DND-41 (cell line): ENCODE measurements at places on chromosomes 3 and 15.

- peaks cover 21% of the 10 kb centered on the region for H3K4me1 ChIP-seq
- H3K27me3 ChIP-seq = no peaks in the 10 kb centered on the region
- H3K4me3 ChIP-seq = no peak overlapping the region
- no peaks in the 10 kb centered on the region for H3K36me3 ChIP-seq
Measured at GRCh38 chr3:27628026-27628750, 93.9 kb downstream of the EOMES start.

- no peak overlapping the region for H3K27ac ChIP-seq
- H3K36me3 ChIP-seq = no peaks in the 10 kb centered on the region
- no peaks in the 10 kb centered on the region for H3K27me3 ChIP-seq
- no peak for DNase-seq
- H3K4me3 ChIP-seq = no peak overlapping the region
- H3K4me1 ChIP-seq = no peaks in the 10 kb centered on the region
Measured at GRCh38 chr3:161691677-161692076, 195.1 kb downstream of the OTOL1 start.

GRCh38 chr3:81816473-81817250, 55.2 kb upstream of the GBE1 start:
- peak overlapping the region; percentile 96 for H3K27ac ChIP-seq
- peaks cover 11% of the 10 kb centered on the region for H3K36me3 ChIP-seq
- no peak overlapping the region for H3K4me3 ChIP-seq
- H3K27me3 ChIP-seq = no peaks in the 10 kb centered on the region
- DNase-seq = peak; percentile 84
- peaks cover 59% of the 10 kb centered on the region for H3K4me1 ChIP-seq

GRCh38 chr3:71080517-71081083, 502.9 kb downstream of the FOXP1 start:
- no peak for DNase-seq
- H3K36me3 ChIP-seq = no peaks in the 10 kb centered on the region; the same call in 1 of the 2 replicates
- H3K27me3 ChIP-seq = no peaks in the 10 kb centered on the region
- H3K27ac ChIP-seq = no peak overlapping the region
- H3K4me1 ChIP-seq = peaks cover 9% of the 10 kb centered on the region; the same call in 1 of the 2 replicates

DNA sequence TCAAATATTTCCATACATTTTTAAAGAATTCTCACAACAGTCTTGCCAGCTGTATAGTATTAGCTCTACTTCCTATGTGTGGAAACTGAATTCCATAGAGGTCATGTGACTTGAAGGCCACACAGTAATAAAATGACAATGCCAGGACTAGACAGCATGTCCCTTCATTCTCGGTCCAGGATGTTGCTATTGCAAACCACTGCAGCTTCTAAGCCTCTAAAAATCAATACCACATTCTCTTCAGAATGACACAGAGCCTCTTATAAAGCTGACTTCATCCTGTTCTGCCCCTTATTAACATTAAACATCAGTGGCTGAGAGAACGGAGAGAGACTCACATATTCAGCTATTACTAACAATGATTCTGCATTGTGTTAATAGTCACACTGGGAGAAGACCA, 240.3 kb upstream of the PEX5L start:
- DNase-seq = no peak
- no peaks in the 10 kb centered on the region for H3K36me3 ChIP-seq
- no peak overlapping the region for H3K27ac ChIP-seq
- no peak overlapping the region for H3K4me3 ChIP-seq
- H3K27me3 ChIP-seq = no peaks in the 10 kb centered on the region
- no peaks in the 10 kb centered on the region for H3K4me1 ChIP-seq

GRCh38 chr3:15387735-15388134, 39.6 kb downstream of the METTL6 start:
- H3K4me3 ChIP-seq = no peak overlapping the region
- no peaks in the 10 kb centered on the region for H3K27me3 ChIP-seq
- no peaks in the 10 kb centered on the region for H3K36me3 ChIP-seq
- DNase-seq = no peak
- peaks cover 27% of the 10 kb centered on the region for H3K4me1 ChIP-seq

- DNase-seq = no peak
- no peak overlapping the region for H3K4me3 ChIP-seq
- no peaks in the 10 kb centered on the region for H3K4me1 ChIP-seq
- H3K27ac ChIP-seq = no peak overlapping the region
- H3K36me3 ChIP-seq = no peaks in the 10 kb centered on the region
Measured at GRCh38 chr3:100245927-100246326, 14.9 kb upstream of the TBC1D23 start.

DNA sequence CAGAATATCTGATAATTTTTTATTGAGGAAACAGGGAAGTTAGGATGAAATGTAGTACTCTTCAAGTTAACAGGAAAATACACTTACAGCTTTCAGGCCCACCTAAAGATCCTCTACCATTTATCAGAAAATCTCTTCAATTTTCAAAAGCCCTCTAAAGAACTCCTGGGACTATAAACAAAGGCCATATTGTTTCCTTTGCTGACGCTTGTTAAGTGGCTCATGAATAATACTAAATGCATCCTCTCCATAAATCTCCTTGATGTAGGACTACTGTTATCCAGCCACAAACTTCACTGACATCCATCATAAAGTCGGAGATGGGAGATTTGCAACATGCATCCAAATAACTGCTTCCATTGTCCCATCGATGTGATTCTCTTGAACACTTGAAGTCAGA, 326.5 kb downstream of the ZIC1 start:
- H3K27me3 ChIP-seq = no peaks in the 10 kb centered on the region
- no peak for DNase-seq
- H3K4me1 ChIP-seq = no peaks in the 10 kb centered on the region
- no peak overlapping the region for H3K4me3 ChIP-seq
- no peaks in the 10 kb centered on the region for H3K36me3 ChIP-seq
- no peak overlapping the region for H3K27ac ChIP-seq

GRCh38 chr3:13491206-13491974, 11.3 kb downstream of the HDAC11 start:
- no peaks in the 10 kb centered on the region; the same call in 1 of the 2 replicates for H3K4me1 ChIP-seq
- H3K36me3 ChIP-seq = no peaks in the 10 kb centered on the region
- no peak overlapping the region for H3K4me3 ChIP-seq

DNA sequence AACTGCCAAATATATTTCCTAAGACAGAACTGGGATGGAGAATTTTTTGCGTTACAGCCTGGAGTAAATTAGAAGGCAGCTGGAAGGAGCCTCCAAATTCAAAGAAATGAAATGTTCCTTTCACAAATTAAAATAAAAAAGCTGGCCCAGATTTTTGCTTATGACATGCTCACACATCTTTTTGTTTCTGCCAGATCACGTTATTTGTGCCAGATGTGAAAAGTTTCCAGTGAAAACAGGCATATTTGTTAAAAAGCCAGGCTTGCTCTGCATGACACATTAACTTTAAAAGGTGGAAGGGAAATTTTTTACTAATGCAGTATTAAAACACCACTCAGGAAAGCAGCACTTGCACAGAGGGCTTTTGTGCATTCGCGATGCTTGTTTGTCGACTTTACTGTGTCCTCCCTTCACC, 23.3 kb upstream of the ACKR4 start:
- peaks cover 19% of the 10 kb centered on the region; the same call in 1 of the 2 replicates for H3K36me3 ChIP-seq
- H3K27me3 ChIP-seq = no peaks in the 10 kb centered on the region
- H3K4me3 ChIP-seq = no peak overlapping the region
- no peak for DNase-seq
- no peaks in the 10 kb centered on the region for H3K4me1 ChIP-seq

DNA sequence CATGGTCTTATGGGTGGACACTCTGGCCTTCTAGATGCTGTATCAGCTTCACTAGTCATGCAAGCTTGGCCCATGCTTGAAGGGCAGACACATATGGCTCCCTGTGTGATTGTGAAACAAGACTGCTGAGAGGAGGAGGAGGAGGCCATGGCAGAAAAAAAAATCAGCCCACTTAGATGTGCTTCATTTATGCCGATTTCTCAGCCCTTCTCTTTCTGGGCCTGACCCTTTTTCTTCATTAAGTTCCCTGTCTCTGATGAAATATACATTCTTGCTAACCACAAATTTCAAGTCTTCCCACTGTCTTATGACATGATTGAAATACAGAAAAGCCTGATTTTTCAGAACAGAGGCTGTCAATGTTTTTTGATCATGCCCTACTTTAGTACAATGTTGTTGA, 213.0 kb upstream of the FEZF2 start:
- H3K27ac ChIP-seq = no peak overlapping the region
- no peak overlapping the region for H3K4me3 ChIP-seq
- H3K36me3 ChIP-seq = no peaks in the 10 kb centered on the region
- no peaks in the 10 kb centered on the region for H3K4me1 ChIP-seq

- H3K4me3 ChIP-seq = no peak overlapping the region
- H3K27ac ChIP-seq = no peak overlapping the region
- no peak for DNase-seq
- H3K36me3 ChIP-seq = no peaks in the 10 kb centered on the region
- H3K4me1 ChIP-seq = no peaks in the 10 kb centered on the region
- peaks cover 3% of the 10 kb centered on the region for H3K27me3 ChIP-seq
Measured at GRCh38 chr15:39128746-39129145, 452.1 kb upstream of the THBS1 start.

- H3K27me3 ChIP-seq = peaks cover 13% of the 10 kb centered on the region
- no peaks in the 10 kb centered on the region for H3K36me3 ChIP-seq
- no peak overlapping the region for H3K4me3 ChIP-seq
- DNase-seq = no peak
Measured at GRCh38 chr15:31802761-31803160, 227.6 kb upstream of the CHRNA7 start.
